ENCODE measurements at places on chromosomes 6 and 20.

DNA sequence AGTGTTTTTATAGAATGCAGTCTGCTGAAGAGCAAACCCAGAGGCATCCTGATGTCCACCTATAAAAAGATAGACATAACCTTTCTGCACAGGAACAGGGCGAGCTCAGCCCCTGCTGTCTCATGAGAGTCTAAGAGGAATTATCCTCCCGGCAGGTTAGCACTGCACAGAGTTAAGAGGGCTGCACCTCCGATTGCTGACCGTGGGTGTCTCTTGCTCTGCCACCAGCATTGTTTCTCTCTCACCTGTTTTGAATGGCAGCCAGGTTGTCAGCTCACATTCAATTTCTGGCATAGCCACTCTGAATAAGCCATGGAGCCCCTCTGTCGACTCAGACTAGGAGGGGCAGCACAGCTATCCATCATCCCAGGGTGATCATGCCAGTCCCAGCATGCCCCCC is 211.2 kb downstream of the PHACTR1 start:
- DNase-seq = no peak

- DNase-seq = no peak
Observed at GRCh38 chr20:38588303-38588702, 7.3 kb downstream of the ADIG start.

GRCh38 chr6:4100655-4101054 is 21.7 kb upstream of the FAM217A start:
- DNase-seq = no peak

GRCh38 chr20:19934792-19935491 is 82.2 kb upstream of the NAA20 start:
- DNase-seq = peak; percentile 77

DNA sequence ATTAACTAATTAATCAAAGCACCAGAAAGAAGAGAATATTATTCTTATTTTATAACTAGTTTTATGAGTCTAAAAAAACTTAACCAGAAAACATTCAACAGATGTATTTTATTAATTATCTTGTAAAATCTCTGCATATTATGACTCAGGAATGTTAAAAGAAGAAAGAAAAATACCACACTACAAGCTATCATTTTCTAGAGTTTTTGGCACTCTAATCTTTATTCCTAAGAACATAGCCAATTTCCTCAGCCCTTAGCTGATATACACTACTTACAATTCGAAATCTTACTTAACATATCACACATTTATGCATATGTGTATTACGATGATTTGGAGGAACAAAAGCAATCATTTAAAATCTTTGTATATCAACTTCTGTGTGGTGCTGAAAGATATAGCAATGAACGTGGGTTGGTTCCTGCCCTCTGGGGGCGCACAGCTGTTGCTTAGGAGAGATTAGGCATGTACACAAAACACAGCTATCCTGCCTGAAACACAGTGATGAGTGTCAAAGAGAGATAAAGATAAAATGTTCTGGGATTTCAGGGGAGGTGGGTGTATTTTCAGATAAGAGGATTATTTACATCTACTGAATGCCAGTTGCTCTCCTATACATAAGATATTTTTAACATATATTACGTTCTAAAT is 404.5 kb downstream of the SYNE1 start:
- peak; percentile 20 for DNase-seq

- DNase-seq = no peak
Observed at GRCh38 chr6:151536188-151536479, 42.3 kb downstream of the CCDC170 start.

GRCh38 chr6:21842875-21843645 is 249.5 kb downstream of the SOX4 start:
- DNase-seq = no peak

DNA sequence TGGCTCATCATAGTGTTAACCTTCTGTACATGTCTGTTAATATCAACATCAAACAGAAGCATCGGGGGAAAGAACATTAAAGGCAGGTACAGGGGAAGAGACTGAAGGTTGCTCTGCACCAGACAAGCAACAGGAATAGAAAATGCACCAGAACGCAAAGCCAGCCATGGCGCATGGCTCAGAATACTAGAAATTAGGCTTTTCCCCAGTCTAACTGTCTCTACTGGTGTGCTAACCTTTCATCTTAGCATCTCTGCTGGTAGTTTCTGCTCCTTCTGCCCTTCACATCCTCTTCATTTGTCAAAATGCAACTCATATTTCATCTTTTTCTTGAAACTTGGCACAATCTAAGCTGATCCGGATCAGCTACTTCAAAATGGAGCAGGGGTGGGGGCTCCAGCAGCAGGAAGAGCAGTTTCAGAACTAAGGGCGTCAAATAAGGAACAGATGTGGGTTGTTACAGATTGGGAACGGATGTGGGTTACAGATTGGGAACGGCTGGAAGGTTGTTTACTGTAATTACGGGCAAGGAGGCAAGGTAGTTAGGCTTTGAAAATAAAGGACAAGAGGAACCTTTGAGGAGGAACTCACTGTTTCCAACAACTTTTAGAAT is 13.1 kb upstream of the RNASET2 start:
- DNase-seq = no peak

DNA sequence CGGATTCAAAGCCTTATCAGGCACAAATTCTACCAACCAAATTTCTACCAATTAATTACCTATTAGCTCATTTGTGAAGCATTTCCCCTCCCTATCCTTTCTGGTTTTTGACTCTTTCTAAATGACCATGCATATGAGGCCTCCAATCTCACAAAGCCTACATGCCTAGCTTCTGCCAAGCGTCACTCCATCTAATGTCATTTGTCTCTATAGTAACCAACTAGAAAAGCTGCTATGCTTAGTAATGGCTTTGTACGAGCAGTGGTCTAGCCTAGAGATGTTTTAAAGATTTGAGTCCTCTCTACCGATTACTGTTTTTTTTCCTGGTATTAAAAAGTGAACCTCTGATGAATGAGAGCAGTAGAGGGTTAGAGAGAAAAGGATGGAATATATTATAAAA is 4.8 kb upstream of the ASF1A start:
- DNase-seq = no peak

DNA sequence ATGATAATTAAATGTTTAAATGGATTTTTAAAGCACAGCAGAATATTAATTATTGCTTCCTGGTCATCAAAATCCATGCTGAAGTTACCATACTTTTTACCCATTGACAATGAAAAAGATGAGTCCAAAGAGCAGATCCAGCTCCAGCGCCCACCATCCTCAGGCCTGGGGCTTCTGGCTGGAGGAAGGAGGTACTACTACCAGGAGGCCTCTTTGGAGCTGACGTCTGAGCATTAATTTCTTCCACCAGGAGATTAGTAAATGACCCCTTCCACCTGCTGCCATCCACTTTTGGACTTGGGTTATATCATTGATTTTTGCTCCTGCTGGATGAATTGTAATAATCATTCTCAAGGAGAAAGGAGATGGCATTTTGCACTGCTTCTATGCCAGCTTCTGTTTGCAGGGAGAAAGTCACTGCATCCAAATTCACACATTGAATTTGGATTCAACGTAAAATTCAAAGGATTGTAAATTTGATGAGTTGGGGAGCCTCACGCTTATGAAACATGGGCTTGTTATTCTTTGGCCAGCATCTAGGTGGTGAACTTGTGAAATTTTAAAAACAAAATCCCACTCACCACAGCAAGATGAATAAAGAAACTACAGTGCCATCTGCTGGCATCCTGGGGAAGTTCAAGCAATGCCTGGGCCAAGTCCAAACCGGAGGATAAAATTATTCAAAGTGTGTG is 121.8 kb downstream of the SASH1 start:
- DNase-seq = peak; percentile 31

GRCh38 chr6:129164032-129164431 is 281.1 kb downstream of the LAMA2 start:
- no peak for DNase-seq

DNA sequence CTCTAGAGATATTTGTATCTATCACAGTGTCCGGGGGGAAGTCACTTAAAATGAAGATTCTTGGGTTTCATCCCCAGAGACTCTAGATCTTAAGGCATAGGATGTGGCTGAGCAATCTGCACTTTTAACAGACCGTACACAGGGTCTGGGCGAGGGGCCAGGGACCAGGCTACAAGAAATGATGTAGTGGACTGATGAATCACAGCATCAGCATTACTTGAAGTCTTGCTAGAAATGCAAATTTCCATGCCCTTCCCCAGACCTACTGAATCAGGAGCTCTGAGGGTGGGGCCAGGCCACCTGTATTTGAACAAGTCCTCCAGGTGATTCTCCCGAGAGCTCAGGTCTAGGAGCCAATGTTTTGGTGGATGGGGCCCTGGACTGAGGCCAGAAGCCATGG is 168.4 kb downstream of the DOK5 start:
- no peak for DNase-seq
